Muscle of back (tissue), 13 donors: ENCODE measurements at places on chromosomes 16 and 17. TPM values are rescaled to one million over a fixed set of nuclear protein-coding genes. Genes with fewer than 3 reads are reported as not detected.

- DNase-seq: no peak
Observed at GRCh38 chr16:63663155-63663554, 1458.7 kb downstream of the CDH11 start.

GRCh38 chr17:75813081-75814020 is 28.7 kb downstream of the UNK start:
- DNase-seq: no peak

- DNase-seq: no peak
Observed at GRCh38 chr17:82429824-82430223, 11.4 kb upstream of the OGFOD3 start.

DNA sequence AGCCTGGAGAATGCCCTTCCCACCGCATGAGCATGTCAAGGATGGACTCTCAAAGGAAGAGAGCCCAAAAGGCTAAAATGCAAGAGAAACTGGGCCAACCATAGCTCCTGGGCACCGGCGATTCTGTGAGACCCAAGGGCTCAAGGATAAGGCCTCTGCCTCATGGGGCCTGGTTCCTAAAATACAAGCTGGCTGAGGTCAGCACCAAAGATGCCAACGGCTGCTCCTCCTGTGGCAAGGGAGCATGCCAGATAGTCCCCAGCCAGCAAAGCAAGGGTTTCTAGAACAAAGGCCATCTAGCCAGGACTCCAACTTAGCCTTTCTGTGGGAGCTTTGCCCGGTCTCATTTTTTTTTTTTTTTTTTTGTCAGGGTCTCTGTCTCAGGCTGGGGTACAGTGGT is 20.1 kb downstream of the GPRC5B start:
- DNase-seq: no peak

GRCh38 chr16:85928401-85928820 is 29.4 kb downstream of the IRF8 start:
- DNase-seq: peak; percentile 68

GRCh38 chr17:35001549-35001948 is 21.2 kb downstream of the LIG3 start:
- no peak for DNase-seq

DNA sequence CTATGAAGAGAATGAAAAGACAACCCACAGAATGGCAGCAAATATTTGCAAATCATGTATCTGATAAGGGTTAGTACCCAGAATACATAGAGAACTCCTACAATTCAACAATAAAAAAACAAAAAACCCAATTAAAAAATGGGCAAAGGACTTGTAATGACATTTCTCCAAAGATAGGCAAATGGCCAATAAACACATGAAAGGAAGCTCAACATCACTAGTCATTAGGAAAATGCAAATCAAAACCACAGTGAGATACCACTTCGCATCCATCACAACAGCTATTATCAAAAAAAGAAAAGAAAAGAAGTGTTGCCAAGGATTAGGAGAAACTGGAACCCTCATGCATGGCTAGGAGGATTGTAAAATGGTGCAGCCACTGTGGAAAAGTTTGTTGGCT is 45.1 kb upstream of the ARL6IP1 start:
- DNase-seq: no peak

GRCh38 chr16:87138738-87139267 is 178.4 kb downstream of the C16orf95 start:
- DNase-seq: no peak

GRCh38 chr17:35046245-35046644 is 17.3 kb downstream of the RFFL start:
- DNase-seq: no peak

- no peak for DNase-seq
Observed at GRCh38 chr17:35010093-35010492, 29.8 kb downstream of the LIG3 start.

GRCh38 chr16:49833085-49833484 is 22.8 kb downstream of the ZNF423 start:
- no peak for DNase-seq

DNA sequence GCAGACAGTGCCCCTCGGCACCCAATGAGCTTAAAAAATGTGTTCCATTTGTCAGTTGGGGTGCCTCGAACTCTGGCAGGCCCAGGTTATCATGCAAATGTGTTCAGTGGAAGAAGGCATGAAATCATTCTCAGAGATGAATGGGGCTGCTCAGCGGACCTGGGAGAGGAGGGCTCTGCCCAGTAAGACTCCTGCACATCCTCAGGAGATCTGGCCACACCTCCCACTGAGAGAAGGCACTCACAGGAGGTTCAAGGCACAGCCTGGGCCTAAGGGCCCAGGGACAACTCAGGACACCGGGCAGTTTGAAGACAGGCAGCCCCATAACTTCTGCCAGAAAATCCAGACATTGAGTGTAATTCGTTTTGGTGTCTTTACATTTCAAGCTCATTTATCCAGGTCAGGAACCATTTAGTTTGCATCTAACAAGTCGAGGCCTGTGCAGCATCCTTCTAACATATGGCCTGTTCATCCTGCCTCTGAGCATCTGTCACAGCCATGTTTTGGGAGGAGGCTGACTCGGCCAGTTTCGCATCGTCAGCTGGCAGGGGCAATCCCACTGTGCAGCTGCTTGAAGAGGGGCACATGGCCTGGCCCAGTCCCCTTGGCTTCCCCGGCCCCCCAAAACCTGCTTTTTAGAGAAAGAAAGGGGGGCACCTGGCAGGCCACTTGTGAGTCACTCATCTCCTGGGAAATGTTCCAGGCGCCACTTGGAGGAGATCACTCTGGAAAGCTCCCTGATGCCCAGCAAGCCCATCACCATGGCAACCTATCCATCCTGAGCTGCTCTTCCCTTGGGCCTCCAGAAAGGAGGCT is 31.2 kb upstream of the BCAR1 start:
- DNase-seq: peak; percentile 14

GRCh38 chr17:6506679-6507231 is 49.6 kb downstream of the PITPNM3 start:
- no peak for DNase-seq

DNA sequence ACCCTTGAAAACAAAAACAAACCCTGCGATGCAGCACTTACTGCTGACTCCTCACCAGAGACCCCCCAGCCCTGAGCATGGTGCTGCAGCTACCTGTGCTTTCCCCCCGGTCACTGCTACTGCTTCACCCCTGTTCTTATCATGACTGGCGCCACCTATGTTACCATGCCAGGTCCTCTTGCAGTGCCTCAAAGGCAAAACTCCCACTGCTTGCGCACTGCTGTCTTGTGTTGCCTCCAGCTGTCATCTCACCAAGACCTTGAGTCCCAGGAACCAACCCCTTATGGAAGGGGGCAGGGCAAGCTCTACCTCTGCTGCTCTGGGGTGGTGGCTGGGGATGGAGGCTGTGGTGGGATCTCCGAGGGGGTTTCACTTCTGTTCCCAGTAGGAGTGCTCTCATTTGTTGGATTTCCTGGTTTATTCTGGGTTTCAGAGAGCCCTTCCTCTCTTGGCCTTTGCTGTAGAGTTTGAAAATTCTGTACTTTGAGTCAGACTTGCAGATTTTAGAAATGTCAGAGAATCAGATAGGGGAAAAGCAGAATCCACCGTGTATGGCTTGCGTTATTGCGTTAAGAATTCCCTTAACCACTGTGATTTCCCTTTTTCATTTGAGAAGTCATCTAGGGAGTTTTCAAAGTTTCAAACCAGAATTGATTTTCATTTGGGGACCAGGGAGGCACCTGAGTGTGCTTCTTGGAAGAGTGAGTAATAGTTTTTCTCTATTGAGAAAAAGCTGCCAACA is 96.6 kb downstream of the SPECC1 start:
- DNase-seq: no peak

DNA sequence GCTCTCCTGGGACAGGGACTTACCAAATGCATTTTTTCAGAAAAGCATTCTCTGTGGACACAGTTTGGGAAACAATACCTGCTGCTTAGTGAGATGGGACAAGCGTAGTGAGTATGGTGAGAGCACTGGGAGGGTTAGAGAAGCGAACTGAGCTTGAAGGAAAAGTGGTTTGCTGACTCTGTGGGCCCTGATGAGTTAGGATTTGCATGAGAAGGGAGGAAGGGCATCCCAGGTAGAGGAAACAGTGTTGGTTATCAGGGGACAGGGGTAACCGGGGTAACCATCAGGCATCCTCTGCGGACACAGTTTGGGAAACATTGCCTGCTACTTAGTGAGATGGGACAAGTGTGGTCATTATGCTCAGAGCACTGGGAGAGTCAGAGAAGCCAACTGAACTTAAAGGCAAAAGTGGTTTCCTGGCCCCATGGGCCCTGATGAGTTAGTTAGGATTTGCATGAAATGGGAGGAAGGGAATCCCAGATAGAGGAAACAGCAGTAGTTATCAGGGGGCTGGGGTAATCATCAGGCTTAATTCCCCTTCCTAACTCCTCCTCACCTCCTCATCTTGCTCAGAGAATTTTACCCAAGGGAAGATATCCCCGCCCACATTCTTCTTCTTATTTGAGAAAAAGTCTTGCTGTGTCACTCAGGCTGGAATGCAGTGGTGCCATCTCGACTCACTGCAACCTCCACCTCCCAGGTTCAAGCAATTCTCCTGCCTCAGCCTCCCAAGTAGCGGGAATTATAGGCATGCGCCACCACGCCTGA is 319.3 kb downstream of the RBFOX1 start:
- no peak for DNase-seq

DNA sequence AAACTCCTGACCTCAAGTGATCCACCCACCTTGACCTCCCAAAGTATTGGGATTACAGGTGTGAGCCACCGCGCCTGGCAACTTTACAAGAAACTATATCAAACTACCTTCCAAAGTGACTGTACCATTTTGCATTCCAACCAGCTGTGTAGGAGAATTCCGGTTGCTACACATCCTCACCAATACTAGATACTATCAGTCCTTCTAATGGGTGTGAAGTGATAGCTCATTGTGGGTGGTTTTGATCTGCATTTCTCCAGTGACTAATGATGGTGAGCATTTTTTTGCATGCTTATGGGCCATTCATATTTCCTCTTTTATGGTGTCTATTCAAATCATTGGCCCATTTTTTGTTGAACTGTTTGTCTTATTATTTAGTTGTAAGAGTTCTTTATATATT is 37.7 kb downstream of the SCNN1B start:
- DNase-seq: no peak

- no peak for DNase-seq
Observed at GRCh38 chr16:56294014-56294413, 102.7 kb downstream of the GNAO1 start.

DNA sequence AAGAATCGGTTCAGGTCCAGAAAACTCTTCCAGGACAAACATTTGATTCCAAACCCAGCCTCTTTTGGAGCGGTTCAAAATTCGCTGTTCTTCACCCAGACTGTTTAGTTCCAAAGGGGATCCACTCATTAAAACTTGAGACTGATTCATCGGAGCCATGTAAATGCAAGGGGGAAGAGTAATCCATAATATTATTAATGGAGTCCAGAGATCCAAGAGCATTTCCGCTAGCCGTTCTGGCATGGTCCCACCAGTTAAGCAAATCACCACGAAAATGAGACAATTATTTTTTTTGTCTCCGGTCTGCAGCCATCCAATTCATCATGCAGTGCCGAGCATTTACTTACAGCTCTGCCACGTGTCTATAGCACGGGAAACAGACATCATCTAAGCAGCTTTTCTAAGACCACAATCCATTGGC is 15.1 kb downstream of the CDH8 start:
- DNase-seq: peak; percentile 85

DNA sequence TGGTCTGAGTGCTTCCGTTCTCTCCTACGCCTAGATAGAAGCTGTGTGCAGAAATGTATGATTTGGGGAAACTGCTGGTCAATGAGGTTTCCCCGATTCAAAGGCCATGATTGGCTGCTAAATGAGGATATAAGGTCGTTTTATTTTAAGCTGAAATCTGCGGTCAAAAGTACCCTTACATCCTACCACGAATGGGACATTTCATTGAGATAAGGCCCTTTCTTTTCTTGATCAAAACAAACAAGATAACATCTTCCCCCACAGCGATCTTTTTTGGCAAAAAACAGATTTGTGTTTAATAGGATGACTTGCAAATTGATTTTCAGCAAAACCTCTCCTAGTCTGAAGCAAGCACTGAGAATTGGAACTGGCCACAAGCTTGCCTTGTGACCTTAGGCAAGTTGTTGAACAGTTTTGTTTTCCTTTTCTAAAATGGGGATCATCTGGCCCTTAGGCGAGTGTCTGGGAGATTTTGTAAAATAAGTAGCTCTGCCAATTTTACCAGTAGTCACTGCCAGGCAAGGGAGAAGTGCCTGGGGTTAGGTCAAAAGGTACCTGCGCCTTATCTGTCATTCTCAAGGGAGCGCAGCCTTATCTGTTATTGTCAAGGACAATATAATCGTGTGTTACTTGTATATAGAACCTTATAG is 635 bp downstream of the SCPEP1 start:
- DNase-seq: no peak

- no peak for DNase-seq
Observed at GRCh38 chr17:74610108-74610507, 13.4 kb downstream of the CD300E start.

DNA sequence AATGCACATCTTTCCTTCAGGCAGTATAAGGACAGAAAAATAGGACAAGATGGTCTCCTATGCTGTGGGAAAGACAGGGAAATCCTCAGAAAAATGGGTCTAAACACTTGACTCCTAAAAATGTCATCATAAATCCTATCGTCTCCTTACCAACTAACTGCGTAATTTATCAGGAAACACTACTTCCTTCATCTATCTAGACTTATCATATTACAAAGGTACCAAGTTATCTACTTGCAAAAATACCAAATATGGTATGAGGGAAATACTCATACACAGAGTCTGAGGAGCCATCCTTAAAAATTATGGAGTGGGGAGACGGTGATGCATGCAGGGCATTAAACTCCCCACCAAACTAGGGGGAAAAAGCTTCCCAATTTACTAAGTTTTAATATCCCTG is 44.1 kb downstream of the GRB2 start:
- no peak for DNase-seq

Gene CNTNAP4
- 9.4 TPM for polyA plus RNA-seq

Gene METTL2A
- 17.8 TPM for polyA plus RNA-seq

Gene CHST4
- polyA plus RNA-seq: not detected

Gene ARHGAP44
- 5.7 TPM for polyA plus RNA-seq

Gene BICDL2
- not detected for polyA plus RNA-seq

Gene CACNA1H
- 52.0 TPM for polyA plus RNA-seq
